Germinal center (tissue), 1 donor: ENCODE measurements at places on chromosomes 5 and 9.

- no peak for DNase-seq
Measured at GRCh38 chr5:54520438-54520846, 2.9 kb downstream of the SNX18 start.

DNA sequence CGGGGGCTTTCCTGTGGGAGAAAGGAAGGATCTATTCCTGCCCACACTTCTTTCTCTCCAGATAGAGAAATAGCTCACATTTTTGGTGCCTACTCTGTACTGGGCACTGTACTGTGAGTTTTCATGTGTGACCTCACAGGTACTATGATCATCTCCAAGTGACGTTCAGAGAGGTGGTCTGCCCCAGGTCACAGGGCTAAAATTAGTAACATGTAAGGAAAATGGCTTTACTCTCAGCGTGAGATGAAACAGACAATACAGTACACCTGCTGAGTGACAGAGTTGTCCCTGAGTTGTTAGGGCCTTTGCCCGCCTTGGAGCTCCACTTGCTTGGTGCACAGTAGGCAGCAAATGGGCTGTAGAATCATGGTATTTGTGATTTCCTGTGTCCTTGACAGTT, 306.1 kb upstream of the DMRT1 start:
- DNase-seq = no peak

DNA sequence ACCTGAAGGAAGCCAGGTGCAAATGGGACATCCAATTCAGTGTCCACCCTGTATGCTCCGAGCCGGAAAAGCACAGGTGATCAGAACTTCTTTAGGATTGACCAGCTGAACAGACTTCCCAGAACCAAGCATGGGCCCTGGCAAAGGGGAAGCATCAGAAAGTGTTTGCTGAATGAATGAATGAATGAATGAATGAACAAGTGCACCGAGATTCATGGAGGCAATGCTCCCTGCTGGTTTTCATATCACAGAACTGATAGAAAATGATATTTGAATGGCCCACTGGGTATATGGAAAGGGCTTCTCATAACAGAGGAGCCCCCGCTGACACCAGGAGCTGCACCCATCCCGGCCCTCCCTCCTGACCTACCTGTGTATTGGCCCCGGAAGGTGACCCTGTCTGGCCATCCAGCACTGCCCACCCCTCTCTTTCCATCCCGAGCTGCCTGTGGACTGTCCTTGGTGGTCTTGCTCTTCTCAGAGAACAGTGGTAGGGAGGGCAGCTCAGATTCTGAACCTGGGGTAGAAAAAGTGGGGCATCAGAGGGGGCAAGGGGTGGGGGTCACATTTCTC, 15.9 kb downstream of the ORM2 start:
- no peak for DNase-seq

DNA sequence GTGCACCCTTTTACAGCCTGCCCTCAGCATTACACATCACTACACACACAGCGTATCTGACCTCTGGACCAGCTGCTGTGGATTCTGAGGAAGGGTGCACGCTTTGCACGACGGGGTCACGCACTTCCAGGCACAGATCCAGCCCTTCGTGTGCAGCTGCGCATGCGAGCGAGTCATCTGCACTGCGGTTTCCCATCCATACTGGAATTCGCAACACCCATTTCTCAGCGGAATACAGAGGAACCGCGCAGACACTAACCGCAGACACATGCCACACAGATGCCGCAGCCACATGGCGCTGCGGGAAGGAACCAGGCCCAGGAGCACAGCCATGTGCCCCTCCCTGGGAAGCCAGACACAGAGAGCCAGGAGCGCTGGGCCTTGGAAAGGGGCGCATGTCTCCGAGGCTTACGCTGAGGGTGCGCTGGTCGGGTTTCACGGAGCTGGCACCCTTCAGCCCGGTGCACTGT, 43.5 kb downstream of the PNPLA7 start:
- DNase-seq = no peak
